ENCODE measurements at places on chromosomes 11 and 22.
A peak's percentile ranks its signal among the peaks of the same experiment; 100 is the strongest.

GRCh38 chr11:98365190-98365589 is 655.6 kb upstream of the CNTN5 start:
- DNase-seq: no peak

GRCh38 chr22:45880716-45881523 is 96.0 kb downstream of the WNT7B start:
- DNase-seq: no peak

- no peak for DNase-seq
Measured at GRCh38 chr11:29957431-29957830, 59.4 kb downstream of the KCNA4 start.

GRCh38 chr11:119422809-119423508 is at the start of gene THY1:
TSS of gene THY1 (minus strand) at chr11:119423172. CDS start at chr11:119420905, 2,267 bp downstream.
- DNase-seq: no peak

GRCh38 chr11:129417458-129417857 is 41.8 kb downstream of the BARX2 start:
- DNase-seq: no peak

DNA sequence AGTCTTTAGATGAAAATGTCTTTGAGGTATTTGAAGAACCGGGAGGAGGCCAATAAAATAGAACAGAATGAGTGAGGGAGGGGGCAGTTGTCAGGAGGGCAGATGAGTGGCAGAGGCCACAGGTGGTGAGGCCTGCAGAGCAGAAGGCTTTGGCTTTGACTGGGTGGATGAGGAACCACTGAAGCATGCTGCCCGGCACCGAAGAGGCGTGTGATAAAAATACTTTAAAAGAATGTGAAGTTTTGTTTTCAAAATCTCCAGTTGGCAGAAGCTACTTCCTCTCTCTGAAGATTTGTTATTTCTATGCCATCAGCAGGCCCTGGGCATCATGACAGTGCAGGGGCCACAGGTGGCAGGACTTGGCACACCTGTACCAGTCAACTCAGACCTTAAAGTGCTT is 6.3 kb downstream of the MS4A12 start:
- no peak for DNase-seq

DNA sequence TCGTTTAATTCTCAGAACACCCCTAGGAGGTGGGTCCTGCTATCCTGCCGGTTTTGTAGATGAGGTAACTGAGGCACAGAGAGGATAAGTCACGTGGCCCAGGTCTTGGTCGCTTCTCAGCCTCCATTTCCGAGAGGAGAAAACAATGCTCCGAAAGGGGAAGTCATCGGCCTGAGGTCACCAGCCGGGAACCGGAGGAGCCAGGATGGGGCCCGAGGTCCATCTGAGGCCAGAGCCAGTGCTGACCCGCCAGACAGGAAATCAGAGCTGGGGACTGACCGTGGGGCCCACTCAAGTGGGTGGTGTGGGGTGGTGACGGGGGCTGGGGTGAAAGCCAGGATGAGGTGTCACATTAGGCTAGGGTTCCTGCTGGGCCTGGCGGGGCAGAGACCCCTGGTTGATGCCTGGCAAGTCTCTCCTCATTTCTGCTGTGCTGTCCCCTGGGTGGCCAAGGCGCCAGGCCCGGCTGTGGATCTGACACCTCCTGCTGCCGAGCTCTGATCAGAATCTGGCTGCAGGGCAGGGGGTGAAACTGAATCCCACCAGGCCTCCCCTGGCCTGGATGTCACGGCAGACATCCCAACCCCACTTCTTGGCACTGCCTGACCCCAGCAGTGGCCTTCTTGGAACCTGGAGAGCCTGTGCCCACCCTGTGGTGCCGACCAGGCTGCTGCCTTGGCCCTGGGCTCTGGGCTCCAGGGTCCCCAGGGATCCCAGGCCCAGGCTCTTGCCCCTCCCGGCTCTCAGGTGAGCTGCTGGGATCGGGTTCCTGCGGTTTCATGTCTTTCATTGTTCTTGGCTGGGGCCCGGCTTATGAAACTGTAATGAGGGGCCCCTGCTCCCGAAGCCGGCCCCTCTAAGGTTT is 12.0 kb downstream of the TRIOBP start:
- DNase-seq: no peak

DNA sequence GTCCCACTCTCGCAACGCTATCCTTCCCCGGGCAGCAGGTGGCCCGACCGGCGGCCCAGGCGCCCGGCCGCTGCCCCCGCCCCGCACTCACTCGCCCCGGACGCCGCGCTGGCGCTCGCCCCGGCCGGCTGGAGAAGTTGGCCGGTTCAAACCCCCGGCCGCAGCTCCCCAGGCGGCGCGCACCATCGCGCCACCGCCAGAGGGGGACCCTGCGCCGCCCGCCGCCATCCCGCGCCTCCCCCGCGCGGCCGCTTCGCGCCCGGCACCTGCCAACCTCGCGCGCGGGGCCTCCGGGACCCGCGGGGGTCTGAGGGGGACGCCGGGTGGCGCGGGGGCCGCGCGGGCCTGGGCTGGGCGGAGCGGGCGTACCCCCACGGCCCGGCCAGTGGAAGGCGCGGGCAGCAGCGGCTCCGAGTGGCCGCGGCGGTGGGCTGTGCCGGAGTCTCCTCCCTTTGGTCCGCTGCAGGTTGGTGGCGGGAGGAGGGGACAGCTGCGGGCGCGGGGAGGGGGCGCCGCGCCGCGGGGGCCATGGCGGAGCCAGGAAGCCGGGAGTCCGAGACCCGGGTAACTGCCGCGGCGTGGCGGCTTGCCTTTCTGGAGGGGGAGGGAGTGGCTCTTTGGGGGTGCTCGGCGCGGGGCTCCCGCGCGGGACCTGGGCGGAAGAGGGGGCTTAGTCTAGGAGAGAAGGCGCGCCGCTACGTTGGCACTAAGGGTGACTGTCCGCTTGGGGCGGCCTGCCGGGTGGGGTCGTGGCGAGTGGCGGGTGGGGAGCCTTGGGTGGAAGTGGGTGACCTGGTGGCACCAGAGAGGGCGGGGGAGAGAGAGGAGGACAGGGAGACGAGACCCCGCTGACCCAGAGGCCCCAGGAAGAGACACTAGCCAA is at the start of the genes MPST and TST:
TSS of gene MPST (plus strand) at position 434 of the 883 bp plus-strand sequence. CDS start at position 529, 95 bp downstream.
TSS of gene TST (minus strand) at position 139 of the 883 bp plus-strand sequence. CDS start 715 bp downstream, outside the sequence.
- DNase-seq: peak; percentile 36

DNA sequence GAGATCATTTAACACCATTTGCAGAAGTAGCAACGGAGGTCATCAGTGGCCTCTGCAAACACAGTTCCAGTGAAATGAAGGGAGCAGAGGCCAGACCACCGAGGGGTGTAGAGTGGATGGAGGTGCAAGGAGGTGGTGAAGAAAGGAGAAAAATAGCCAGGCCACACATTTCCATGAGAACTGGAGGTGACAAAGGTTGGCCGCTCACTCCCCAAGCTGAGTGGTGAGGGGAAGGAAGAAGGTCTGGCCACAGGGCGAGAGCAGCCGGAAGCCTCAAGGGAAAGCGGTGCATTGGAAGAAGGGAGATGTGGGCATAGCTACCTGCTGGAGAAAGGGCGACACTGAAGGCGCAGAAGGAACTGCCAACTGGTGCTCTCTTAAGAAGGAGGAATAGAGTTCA is 20.1 kb upstream of the TMPRSS4 start:
- no peak for DNase-seq

DNA sequence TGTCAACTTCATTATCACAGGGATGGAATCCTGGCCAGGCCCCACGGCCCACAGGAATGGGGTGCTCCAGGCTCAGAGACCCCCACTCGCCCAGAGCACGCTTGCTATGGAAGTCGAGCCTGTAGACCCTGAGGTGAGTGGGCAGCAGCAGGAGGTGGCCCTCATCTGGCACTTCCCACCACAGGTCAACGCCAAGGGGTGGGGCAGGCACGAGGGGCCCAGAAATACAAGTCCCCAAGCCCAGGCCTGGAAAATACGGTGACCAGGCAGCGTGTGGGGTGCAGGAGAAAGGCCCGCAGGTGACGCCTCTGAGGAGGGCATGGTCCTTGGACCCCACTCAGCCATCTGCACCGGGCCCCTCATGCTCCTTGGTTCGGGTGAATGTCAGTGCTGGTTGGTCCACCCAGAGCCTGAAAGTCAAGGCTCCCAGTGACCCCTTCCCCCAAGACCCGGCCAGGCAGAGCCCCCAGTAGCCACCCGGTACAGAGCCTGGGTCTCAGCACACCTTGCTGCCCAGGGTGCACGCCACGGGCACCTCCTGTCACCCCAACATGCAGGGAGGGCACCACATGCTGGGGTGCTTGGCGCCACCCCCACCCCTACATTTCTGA is 2.4 kb downstream of the MOB2 start:
- DNase-seq: no peak

DNA sequence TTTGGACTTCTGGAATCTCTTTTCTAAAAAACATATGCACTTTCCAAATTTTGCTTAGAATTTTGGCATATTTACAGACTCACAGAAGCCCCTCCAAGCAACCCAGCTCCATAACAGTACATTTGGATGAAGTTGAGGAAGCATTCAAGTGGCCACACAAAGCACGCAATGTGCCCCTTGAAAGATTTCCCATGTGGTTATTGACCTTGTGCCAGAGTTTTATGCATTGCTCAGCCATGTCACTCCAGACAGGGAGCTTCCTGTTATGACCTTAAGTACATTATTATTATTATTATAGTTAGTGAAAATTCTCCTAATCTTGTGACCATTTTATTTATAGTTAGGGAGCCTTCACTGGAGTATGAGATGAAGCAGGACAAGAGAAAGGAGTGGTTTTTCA is 35.0 kb upstream of the BDNF start:
- DNase-seq: no peak

DNA sequence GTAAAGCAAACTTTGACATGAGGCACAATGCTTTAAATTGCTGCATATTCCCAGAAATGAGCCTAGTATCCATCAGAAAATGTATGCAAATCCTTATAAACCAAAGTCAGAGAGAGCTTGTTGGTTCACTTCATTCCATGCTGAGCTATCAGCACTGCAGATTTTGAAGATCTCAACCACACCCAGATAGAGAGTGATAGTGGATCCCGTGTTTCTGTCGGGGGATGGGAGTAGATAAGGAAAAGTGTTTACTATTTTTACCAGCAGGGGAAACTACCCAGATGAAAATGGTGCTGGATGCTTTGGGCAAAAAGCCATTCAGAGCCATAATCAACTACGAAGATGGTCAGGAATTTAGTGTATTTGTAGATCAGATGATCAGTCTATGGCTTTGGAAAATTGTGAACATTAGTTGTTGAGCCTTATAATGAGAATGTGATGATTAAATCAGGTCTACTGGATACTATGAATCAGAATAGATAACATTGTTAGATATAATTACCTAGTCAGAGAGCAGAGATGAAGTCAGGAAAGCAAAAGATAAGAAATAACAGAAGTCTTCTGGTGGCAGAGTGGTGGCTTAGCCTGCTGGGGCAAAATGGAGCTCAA is 10.8 kb downstream of the OR51B6 start:
- DNase-seq: no peak

GRCh38 chr11:85347291-85347690 is 279.9 kb downstream of the DLG2 start:
- no peak for DNase-seq

GRCh38 chr11:130464291-130464812 is 15.9 kb downstream of the ADAMTS15 start:
- DNase-seq: no peak

GRCh38 chr11:75325713-75326438 is 25.6 kb downstream of the ARRB1 start:
- DNase-seq: no peak

- no peak for DNase-seq
Measured at GRCh38 chr11:111759376-111759775, 6.8 kb downstream of the PPP2R1B start.

GRCh38 chr11:126914941-126915340 is 85.6 kb downstream of the KIRREL3 start:
- DNase-seq: no peak

- DNase-seq: no peak
Measured at GRCh38 chr11:109998921-109999320, 94.3 kb upstream of the ZC3H12C start.

DNA sequence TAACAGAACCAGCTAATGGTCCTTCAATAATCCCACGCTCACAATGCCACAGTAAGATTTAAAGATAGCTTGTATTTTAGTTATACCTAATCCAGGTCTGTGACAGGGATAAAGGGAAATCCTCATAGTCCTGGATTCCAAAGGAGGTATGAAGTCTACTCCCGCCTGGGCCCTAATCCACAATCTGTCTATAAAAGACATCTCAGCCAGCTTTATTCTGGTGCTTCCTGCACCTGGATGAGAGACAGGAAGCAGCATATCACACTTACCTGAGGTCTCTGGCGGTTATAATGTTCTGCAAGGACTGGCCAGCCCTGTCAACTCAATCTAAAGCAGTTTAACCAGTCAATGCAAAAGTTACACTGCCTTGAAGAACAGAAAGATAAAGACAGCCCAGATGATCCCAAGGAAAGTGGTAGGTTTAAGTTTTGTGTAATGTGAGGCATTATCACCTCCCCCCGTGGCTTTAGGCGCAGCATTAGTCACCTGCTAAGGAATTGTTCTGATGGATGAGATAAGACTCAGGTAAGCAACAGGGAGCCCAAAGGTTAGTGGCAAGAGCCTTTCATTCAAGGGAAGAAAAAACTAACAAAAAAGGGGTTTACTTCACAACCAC is 57.6 kb downstream of the PLEKHA7 start:
- DNase-seq: no peak

DNA sequence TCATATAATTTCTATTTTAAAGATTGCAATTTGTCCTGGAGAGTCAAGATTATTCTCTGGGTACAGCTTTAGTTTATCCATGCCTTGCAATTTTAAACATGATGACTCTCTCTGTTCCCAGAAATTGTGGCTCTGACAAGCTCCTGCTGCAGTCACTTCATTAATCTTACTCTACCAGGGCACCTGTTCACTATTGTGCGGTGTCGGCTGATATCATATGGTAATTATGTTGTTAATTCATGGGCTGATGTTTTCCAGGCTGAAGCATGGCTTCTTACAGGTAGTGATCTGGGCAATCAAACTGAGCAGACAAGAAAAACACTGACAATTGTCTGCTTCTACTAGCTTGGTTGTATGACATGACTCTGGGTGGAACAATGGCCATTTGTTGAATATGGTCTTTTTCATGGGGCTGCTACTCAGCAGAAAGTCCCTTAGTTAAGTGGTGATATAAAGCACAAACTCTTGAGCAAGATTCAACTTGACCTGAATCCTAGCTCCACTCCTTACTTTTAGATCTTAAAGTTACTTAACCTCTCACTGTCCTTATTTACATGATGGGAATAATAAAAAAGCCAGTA is 230.7 kb downstream of the FAT3 start:
- DNase-seq: no peak

- DNase-seq: no peak
Measured at GRCh38 chr11:121887569-121887968, 228.4 kb downstream of the BLID start.

GRCh38 chr22:40665312-40665711 is 14.0 kb upstream of the MCHR1 start:
- DNase-seq: no peak

GRCh38 chr11:62340269-62340901 is 3.1 kb downstream of the ASRGL1 start:
- DNase-seq: peak; percentile 75

All from Kasumi-1 (cell line).